Endodermal cell (in vitro differentiated cells): ENCODE measurements at places on chromosomes 6 and 20.

GRCh38 chr20:35271904-35272303, 6.0 kb downstream of the MMP24OS start:
- no peak for DNase-seq

DNA sequence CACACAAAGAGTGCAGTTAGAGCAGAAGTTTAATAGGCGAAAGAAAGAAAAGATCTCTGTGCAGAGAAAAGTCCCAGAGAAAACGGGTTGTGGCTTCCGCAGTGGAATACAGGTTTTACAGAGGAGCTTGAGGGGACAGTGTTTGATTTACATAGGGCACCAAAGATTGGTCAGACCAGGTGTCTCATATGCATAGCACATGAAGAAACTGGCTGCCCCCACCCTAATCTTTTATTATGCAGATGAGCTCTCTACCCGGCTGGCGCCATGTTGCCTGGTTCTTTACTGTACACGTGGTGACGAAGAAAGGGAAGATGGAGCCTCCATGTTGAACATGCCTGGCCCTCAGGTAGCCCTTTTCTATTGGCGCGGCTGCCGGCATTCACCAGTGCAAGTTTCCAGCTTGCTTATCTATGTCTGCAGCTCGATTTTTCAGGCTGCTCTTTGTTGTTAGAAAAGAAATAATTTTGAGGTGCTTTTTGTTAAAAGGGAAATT, 47.4 kb downstream of the SLC35B3 start:
- DNase-seq: no peak

- DNase-seq: no peak
Observed at GRCh38 chr6:51949526-51949925, 137.9 kb downstream of the PKHD1 start.

DNA sequence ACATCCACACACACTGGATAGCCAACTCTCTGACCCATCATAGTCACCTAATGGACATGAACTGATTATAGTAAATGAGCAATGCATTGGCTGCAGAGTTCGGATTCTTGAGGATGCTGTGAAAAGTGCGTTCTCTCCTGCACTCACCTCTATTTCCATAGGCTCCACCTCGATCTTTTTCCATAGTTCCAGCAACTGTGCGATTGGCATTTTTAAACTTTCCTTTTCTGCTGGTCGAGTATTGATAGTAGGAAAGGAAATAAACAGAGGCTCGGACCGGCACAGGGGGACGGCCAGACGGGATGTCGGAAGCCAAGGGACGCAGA, 94.4 kb downstream of the RNASET2 start:
- no peak for DNase-seq

DNA sequence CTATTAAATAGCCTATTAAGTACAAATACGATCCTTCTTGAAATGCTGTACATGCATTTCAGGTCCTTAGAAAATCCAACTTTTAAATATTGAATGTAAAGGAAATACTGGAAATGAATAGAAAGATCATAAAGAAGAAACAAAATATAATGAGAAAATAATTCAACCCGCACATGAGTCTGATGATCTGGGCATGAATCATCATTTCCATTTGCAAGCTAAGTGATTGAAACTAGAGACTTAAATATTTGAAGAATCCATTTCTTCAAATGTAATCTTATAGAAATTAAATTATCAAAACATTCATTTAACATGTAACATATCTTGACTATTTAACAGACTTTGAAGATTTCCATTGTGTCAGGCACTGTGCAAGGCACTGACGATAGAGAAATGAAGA, 977.0 kb downstream of the TFAP2A start:
- no peak for DNase-seq

GRCh38 chr6:85065831-85066230, 301.4 kb upstream of the TBX18 start:
- no peak for DNase-seq
